ENCODE measurements at places on chromosomes 13 and 19. TPM values are rescaled to one million over a fixed set of nuclear protein-coding genes. Genes with fewer than 3 reads are reported as not detected.

Gene EFNB2
- polyA plus RNA-seq, result 8.0 TPM

Gene ZAR1L
- polyA plus RNA-seq, result not detected

Gene KIR3DL1
- not detected for polyA plus RNA-seq

Gene HRC
- 0.39 TPM for polyA plus RNA-seq

Gene PCDH8
- not detected for polyA plus RNA-seq

Gene IL12RB1
- 0.40 TPM for polyA plus RNA-seq

Gene DNAJC15
- 13.6 TPM for polyA plus RNA-seq

Gene IZUMO1
- 0.16 TPM for polyA plus RNA-seq

Gene FXYD1
- polyA plus RNA-seq, result 13.2 TPM

Gene KIRREL2
- not detected for polyA plus RNA-seq

Gene NANOS3
- polyA plus RNA-seq, result not detected

Gene ZNF429
- polyA plus RNA-seq, result 2.7 TPM

Gene NOP53
- 253 TPM for polyA plus RNA-seq

Gene SRRM5
- polyA plus RNA-seq, result 0.71 TPM

Gene CPB2
- not detected for polyA plus RNA-seq

Gene ZNF414
- polyA plus RNA-seq, result 27.2 TPM

Gene KLK10
- 223 TPM for polyA plus RNA-seq

Gene P2RY11
- polyA plus RNA-seq, result 12.8 TPM

Gene CLEC17A
- 0.08 TPM for polyA plus RNA-seq

Gene PPP1R12C
- 77.7 TPM for polyA plus RNA-seq

Gene NCR1
- not detected for polyA plus RNA-seq

Gene PROSER3
- 13.8 TPM for polyA plus RNA-seq

Gene ZNF221
- 0.42 TPM for polyA plus RNA-seq

Gene LYPD5
- polyA plus RNA-seq, result 3.8 TPM

Gene NLRP11
- not detected for polyA plus RNA-seq

All from esophagus (tissue), 2 donors.